Naive thymus-derived CD8-positive, alpha-beta T cell (primary cell): ENCODE measurements at places on chromosomes 11 and 22. TPM values are rescaled to one million over a fixed set of nuclear protein-coding genes. Genes with fewer than 3 reads are reported as not detected.
A peak's percentile ranks its signal among the peaks of the same experiment; 100 is the strongest.

The APOL1 gene
- 16.5 TPM for total RNA-seq

The MRGPRX3 gene
- total RNA-seq = not detected

The DCHS1 gene
- 14.4 TPM for total RNA-seq

GRCh38 chr11:8109675-8110074 lies 28.7 kb downstream of the TUB start:
- no peak for DNase-seq

- DNase-seq = no peak
Observed at GRCh38 chr11:737366-737765, 9.9 kb upstream of the TALDO1 start.

DNA sequence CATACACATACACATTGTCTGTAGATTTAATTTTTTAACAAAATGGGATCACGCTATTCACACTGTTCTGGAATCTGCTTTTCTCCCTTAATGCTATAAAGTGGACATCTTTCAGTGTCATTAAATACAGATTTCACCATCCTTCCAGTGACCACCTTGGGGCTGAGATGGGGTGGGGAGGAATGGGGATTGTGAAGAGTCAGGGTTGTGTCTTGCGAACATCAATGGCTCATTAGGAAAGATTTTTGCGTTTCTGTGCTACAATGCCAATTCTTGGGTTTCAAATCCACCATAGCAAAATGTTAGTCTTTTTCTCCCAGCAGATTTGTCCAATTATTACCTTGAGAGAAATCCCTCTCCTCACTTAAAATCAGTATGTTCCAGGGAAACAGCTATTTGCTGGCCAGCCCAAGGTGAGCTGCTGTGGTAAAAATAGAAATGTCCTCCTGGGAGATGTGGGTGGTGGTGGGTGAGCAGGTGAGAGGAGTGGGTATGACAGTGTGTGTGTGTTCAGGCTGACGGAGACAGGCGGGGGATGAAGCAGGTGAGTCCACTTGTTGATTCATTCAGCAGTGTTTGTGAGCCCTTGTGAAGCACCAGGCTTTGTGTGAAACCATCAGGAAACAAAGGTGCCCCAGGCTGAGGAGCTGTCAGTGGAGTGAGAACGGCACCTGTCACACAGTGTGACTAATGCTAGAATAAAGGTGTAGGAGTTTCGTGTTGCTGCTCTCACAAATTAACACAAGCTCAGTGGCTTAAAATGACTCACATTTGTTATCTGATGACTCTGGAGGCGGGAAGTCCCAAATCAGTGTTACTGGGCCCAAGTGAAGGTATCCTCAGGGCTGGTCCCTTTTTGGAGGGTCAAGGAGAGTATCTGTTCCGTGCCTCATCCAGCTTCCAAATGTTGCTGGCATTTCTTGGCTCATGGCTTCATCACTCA lies 1.7 kb upstream of the CBX6 start:
- DNase-seq = no peak

DNA sequence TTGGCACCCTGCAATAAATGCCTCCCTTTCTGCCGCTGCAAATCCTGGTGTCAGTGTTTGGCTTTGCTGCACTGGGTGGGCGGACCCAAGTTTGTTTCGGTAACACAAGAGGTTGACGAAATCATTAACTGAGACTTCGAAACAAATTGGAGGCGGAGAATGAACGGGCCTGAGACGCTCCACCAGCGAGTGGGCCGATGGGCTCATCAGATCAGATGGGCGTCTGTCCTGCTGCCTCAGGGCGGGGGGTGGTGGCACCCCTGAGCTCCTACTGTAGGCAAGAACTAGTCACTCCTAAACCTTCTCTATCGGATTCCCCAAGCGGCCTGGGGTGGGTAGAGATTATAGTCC lies 918 bp upstream of the CAPN5 start:
- peak; percentile 20 for DNase-seq

The LINC01488 gene
- total RNA-seq = not detected

DNA sequence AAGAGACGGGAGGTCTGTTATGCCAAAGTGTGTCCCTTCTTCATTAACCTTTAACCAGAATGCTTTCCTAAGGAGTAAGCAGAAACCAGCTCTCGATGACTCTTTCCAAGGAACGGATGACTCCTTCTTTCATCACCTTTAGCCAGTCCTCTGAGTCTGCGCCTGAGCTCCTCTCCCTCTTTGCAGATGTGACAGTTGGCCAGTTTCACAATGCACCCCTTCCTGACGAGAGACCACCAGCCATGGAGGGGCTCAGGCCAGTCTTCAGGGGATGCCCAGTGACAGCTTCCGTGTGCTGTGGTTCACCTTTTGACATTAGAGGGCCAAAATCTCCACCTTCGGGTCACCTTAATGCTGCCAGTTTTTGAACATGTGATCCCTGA lies 826.1 kb downstream of the TBC1D22A start:
- no peak for DNase-seq

The HBE1 gene
- total RNA-seq = not detected

- DNase-seq = no peak
Observed at GRCh38 chr11:90700789-90701439, 478.1 kb upstream of the CHORDC1 start.

DNA sequence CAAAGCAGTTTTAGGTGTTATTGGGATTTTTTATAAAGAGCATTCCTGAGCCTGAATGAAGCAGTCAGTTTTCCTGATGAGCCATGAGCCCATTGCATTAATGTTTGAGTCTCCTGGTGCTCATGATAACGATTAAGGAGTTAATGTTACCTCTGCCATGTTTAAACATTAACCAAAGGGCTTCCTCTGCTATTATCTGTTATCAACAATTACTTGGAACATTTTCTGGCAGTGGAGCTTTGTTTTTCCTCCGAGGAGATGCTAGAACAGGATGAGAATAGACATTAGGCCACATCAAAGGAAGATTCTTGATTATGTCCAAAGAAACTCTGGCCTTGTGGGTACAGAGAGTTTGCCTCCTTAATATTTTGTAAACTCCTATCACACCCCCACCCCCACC lies 49.9 kb downstream of the ZNRF3 start:
- no peak for DNase-seq

- no peak for DNase-seq
Observed at GRCh38 chr11:40338739-40339138, 1120.7 kb downstream of the LRRC4C start.

- DNase-seq = no peak
Observed at GRCh38 chr11:20160425-20161229, at the start of gene DBX1. DBX1 (minus strand) TSS chr11:20160475; CDS start chr11:20160324, 151 bp downstream.

DNA sequence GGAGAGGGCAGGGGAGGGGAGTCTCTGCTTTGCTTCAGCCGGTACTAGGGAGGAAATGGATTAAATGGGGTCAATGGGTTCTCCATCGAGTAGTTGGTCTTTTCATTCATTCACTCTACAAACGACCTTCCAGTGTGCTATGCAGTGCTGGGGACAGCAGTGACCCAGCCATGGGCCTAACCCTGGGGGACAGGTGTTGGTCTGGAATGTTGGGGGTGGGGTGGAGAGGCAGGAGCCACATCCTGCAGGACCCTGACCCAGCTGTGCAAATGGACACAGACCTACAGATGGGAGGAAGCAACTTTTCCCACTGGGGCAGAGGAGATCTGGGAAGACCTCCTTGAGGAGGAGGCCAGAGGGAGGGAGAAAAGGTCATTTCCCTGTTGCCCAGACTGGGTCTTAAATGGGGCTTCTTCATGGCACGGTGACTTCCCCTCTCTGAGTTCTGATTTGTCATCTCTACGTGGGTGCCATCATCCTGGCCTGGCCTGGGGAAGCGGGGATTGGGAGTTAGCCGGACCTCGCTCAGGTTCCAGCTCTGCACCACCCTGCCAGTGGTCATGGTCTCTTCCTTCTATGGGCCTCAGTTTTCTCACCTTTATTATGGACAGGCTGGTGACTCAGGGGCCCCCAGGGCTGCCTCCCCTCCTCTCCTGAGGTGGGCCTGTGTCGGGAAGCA lies 2.0 kb downstream of the CYTH4 start:
- DNase-seq = no peak

The SAA4 gene
- not detected for total RNA-seq

The ACR gene
- total RNA-seq = not detected

DNA sequence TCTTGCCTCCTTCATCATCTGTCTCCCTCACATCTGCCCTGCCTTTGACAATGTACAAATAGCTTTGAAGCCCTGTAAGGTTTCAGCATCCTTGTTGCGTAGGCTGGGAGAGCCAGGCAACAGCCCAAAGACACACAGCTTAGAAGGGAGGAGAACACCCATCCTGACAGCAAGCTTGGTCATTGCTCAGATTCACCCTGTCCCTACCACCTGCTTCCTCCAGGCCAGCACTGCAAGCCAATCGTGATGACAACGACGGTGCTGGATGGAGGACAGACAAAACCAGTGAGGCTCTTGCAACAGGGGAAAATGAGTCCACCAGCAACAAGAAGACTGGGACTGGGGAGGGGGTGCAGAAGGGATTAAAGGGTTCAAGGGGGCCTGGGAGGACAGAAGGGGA lies 32.9 kb upstream of the CD5 start:
- DNase-seq = no peak

The CASP12 gene
- total RNA-seq = not detected

DNA sequence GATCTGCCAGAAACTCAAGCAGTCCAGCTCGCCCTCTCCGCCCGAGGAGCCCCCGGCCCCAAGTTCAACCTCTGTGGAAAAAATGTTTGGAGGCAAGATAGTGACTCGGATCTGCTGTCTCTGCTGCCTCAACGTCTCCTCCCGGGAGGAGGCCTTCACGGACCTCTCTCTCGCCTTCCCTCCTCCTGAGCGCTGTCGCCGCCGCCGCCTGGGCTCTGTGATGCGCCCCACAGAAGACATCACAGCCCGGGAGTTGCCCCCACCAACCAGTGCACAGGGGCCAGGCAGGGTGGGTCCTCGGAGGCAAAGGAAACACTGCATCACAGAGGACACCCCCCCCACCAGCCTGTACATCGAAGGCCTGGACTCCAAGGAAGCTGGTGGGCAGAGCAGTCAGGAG lies 20.8 kb downstream of the USP35 start:
- no peak for DNase-seq

GRCh38 chr11:125941619-125942611 lies 3.9 kb upstream of the VSIG10L2 start:
- peak; percentile 12 for DNase-seq

DNA sequence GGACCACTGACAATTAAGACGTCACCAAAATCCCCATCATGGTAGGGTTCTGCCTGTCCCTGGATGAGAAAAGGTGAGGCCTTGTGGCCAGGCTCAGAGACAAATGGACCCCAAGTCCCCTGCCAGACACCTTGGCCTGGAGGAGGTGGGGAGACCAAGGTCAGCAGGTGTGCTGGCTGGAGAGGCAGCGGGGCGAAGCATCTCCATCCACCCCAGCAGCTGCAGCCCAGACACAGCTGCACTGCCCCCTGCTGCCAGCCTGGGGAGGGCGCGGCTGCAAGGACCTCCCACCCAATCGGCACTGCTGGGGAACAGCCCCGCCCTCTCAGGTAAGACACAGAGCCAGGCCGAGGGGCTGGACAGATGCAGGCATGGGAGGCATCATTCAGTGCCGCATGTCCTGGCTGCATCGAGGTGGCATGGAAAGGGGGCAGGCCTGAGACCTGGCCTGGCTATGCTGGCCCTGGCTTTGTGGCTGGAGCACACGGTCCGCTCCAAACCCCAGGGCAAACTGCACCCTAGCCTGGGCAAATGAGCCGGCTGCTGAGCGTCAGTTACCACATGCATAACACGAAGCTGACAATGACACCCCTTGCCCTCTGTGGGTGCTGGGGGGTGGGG lies 12.2 kb upstream of the MFNG start:
- DNase-seq = peak; percentile 63

DNA sequence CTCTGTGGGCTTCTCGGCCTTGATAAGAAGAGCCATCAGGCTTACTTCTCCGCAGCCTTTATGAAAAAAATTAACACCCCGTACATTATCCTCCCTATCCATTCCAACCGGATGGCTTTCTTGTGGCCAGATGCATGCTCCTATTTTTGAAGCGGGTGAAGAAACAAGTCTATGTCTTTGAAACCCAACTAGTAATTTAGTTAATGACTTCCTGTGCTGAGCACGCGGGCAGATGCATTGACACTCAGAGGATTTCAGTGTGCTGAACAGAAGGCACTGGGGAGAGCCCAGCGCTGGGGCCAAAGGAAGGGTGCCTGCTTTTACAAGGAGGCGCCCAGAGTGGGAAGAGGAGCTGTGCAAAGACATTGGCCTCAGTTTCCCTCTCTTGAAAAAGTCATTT lies 53.3 kb downstream of the ARHGAP8 start:
- no peak for DNase-seq

The SCGB1A1 gene
- total RNA-seq = not detected

- no peak for DNase-seq
Observed at GRCh38 chr22:44207173-44207980, 26.7 kb downstream of the PARVG start.

The TNNT3 gene
- total RNA-seq = 29.7 TPM

- no peak for DNase-seq
Observed at GRCh38 chr22:27911330-27911729, 7.7 kb downstream of the PITPNB start.

GRCh38 chr22:45497351-45498145 lies 5.1 kb upstream of the FBLN1 start:
- no peak for DNase-seq

The A4GALT gene
- not detected for total RNA-seq

- no peak for DNase-seq
Observed at GRCh38 chr11:122030286-122030685, 85.7 kb downstream of the BLID start.

DNA sequence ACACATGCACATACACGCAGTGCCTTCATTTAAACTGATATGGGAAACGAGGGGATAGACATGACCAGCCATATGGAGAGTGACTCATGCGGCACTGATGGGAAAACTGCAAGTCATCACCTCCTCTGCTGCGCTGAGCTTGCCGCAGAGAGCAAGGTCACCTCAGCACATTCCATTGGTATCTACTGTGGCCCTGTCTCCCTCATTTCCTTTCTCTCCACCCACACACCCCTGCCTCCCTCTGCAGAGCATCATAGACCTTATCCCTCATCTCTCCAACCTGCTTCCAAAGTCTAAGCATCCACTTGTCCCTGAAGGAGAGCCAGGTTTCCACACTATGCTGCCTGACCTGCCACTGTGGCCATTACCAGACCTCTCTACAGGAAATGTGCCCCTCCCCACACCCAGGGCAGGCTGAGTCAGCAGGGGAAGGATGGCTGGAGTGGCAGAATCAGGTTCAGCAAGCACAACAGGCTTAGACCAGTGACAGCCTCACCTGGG lies 116.9 kb upstream of the SNX19 start:
- no peak for DNase-seq

GRCh38 chr22:42930810-42931420 lies 73.8 kb upstream of the ARFGAP3 start:
- DNase-seq = no peak

GRCh38 chr22:46027211-46028105 lies 50.5 kb upstream of the WNT7B start:
- no peak for DNase-seq

GRCh38 chr11:60528934-60529333 lies 13.7 kb downstream of the MS4A13 start:
- no peak for DNase-seq

The SLC5A1 gene
- total RNA-seq = not detected

The OR10D3 gene
- not detected for total RNA-seq

The OTUB1 gene
- 69.6 TPM for total RNA-seq

The HTR3A gene
- not detected for total RNA-seq

- DNase-seq = no peak
Observed at GRCh38 chr11:47225552-47226400, 11.0 kb downstream of the DDB2 start.

The SYNGR1 gene
- total RNA-seq = 11.4 TPM

GRCh38 chr11:63916837-63917691 lies at the start of gene RCOR2:
RCOR2 (minus strand) TSS chr11:63917164; CDS start chr11:63916456, 708 bp downstream.
- DNase-seq = peak; percentile 48
